ENCODE measurements at places on chromosomes 16 and 17.

DNA sequence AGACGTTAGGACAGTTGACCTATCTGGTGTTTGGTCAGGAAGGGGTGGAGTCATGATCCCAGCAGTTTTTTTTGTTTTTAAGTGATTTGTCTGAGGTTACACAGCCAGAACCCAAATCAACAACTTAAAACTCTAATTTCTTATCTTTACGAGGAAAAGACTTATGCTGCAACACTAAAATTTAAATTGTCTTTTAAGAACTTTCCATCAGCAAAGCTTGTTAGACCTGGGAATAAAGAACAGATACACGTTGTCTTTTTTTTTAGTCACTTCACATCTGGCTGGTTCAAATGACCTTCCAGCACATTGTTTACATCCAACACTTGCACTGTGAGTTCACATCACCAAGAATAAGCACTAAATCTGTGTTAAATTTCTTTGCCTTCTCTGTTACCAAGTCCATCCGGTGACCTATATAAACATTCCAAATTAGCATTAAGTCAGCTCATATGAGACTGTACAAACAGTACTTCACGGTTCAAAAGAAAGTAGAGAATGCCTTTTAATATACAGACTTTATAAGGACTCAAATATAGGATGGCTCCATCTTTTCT lies 115.0 kb downstream of the HS3ST2 start:
- no peak for DNase-seq

DNA sequence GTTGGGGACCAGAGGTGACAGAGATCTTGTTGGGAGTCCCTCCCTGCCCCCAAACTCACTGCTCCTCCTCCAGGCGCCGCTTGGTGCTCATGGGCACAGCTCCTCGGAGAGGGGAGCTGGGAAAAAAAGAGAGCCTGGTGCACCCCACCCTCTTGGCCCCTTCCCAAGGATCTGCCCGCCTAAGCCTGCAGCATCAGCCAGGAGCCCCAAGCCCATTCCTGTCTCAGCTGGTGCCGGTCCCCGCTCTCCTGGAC lies 400 bp downstream of the HCFC1R1 start:
- DNase-seq = peak; percentile 86

- DNase-seq = no peak
These were observed 75.0 kb upstream of the CPHXL start for GRCh38 chr16:75801307-75801706.

- DNase-seq = no peak
These were observed 639.3 kb downstream of the KCNJ2 start for GRCh38 chr17:70808596-70808995.

DNA sequence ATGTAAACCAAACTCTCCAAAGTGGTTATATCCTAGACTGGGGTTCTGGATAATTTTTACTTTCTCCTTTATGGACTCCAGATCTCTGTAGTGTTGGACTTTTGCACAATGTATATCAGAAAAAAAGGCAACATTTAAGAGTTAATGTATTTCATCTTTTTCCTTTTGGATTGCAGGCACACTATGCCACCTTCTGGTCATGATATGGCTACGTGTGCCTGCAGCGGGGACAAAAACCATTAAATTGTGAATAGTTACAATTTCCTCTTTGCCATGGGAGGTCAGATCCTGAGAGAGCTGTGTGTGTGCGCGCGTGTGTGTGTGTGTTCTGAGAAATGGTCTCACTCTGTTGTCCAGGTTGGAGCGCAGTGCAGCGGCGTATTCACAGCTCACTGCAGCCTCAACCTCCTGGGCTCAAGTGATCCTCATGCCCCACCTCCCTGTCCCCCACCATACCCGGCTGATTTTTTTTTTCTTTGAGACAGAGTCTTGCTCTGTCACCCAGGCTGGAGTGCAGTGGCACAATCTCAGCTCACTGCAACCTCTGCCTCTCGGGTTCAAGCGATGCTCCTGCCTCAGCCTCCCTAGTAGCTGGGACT lies 4.3 kb upstream of the SGF29 start:
- no peak for DNase-seq

DNA sequence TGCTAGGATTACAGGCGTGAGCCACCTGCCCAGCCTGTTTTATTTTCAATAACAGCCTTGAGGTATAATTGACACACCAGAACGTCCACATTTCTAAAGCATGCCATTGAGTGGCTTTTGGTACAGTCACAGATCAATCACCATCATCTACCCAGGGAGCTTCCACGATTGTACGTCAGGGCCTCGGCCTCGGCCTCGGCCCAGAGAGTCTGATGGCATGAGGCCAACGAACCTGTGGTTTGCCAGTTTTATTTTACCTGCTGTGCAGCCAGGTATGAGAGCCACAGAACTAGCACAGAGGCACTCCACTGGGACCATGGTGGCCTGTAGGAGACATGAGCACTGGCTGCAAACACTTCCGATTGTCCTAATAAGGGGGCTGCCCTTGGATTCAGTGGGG lies 8.3 kb downstream of the UBALD1 start:
- no peak for DNase-seq

Data from GOT3 (cell line).